Calu3 (cell line): ENCODE measurements at places on chromosomes 1 and 21.
A peak's percentile ranks its signal among the peaks of the same experiment; 100 is the strongest.

- H3K27ac ChIP-seq: no peak overlapping the region
- no peaks in the 10 kb centered on the region for H3K27me3 ChIP-seq
- no peaks in the 10 kb centered on the region for H3K36me3 ChIP-seq
- no peak for DNase-seq
- H3K4me1 ChIP-seq: no peaks in the 10 kb centered on the region
Observed at GRCh38 chr1:71264039-71264438, 183.2 kb upstream of the ZRANB2 start.

DNA sequence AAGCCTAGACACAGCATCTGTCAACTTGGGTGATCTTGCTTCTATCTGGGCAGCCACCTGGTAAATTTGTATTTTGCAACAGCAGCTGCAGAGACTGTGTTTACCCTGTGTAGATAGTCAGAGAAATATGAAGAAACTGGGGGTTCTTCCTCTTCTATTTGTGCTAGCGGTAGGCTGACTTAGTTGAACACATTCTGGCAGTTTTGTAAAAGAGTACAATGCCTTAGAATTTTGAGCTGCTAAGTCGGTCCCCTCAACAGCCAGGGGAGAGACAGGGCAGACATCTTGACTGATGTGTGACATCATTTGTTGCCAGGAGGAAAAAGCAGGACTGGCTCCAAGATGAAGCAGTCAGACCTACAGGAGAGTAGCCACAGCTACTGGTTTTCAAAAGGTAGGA, 53.7 kb downstream of the KCNJ6 start:
- peaks cover 69% of the 10 kb centered on the region for H3K27me3 ChIP-seq
- no peak overlapping the region for H3K4me3 ChIP-seq
- no peak overlapping the region for H3K27ac ChIP-seq
- no peaks in the 10 kb centered on the region for H3K36me3 ChIP-seq

- peaks cover 32% of the 10 kb centered on the region for H3K4me1 ChIP-seq
- H3K27ac ChIP-seq: peak overlapping the region; percentile 24
- peaks cover 11% of the 10 kb centered on the region for H3K36me3 ChIP-seq
- H3K27me3 ChIP-seq: no peaks in the 10 kb centered on the region
Observed at GRCh38 chr1:233629305-233629935, 15.5 kb downstream of the KCNK1 start.

- no peak for DNase-seq
- peak overlapping the region; percentile 74 for H3K27ac ChIP-seq
- H3K4me3 ChIP-seq: peak overlapping the region; percentile 89
- peaks cover 33% of the 10 kb centered on the region for H3K36me3 ChIP-seq
- peaks cover 86% of the 10 kb centered on the region for H3K4me1 ChIP-seq
- no peaks in the 10 kb centered on the region for H3K27me3 ChIP-seq
Observed at GRCh38 chr1:54800041-54800898, 853 bp downstream of the TTC22 start.

- H3K36me3 ChIP-seq: no peaks in the 10 kb centered on the region
- H3K27ac ChIP-seq: no peak overlapping the region
- DNase-seq: peak; percentile 39
- H3K27me3 ChIP-seq: no peaks in the 10 kb centered on the region
- H3K4me1 ChIP-seq: no peaks in the 10 kb centered on the region
Observed at GRCh38 chr1:58515794-58516401, 30.6 kb downstream of the OMA1 start.

DNA sequence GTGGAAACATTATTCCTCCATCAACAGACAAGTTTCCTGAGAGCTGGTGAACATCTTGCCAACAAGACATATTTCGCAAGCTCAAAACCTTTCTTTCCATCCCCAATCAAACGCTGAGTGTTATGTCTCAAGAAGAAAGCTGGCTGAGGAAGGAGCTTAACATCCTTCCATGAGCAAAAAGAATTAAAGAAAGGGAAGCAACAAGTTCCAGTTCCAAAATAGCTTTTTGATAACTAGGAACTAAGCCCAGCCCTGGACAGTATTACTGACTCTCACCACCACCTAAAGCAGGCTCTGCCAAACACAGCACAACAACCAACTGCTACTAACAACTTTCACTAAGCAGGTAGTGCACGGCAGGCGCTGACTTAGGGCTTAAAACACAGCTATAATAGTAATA, 50.2 kb downstream of the CAPZB start:
- no peak overlapping the region for H3K27ac ChIP-seq
- no peak overlapping the region for H3K4me3 ChIP-seq
- H3K27me3 ChIP-seq: no peaks in the 10 kb centered on the region
- peaks cover 2% of the 10 kb centered on the region for H3K36me3 ChIP-seq

DNA sequence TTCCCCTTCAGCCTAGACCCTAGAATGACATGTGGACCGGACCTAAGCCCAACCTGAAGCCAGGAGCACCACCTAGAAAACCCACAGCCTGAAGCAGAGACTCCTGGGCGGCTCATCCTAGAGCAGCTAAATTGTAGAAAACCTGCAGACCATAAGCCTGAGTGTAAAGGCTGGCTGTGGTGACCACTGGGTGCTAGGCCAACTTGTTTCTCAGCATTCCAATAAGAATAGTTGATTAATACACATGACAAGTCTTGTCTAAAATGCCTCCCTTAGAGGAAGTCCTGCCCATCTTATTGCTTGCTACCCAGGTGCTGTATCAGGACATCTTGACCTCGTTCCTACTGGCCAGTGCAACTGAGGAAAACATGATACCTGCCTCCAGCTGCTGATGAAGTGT, 23.3 kb upstream of the CASQ2 start:
- H3K27ac ChIP-seq: no peak overlapping the region
- H3K36me3 ChIP-seq: no peaks in the 10 kb centered on the region
- no peak for DNase-seq
- H3K27me3 ChIP-seq: peaks cover 20% of the 10 kb centered on the region

DNA sequence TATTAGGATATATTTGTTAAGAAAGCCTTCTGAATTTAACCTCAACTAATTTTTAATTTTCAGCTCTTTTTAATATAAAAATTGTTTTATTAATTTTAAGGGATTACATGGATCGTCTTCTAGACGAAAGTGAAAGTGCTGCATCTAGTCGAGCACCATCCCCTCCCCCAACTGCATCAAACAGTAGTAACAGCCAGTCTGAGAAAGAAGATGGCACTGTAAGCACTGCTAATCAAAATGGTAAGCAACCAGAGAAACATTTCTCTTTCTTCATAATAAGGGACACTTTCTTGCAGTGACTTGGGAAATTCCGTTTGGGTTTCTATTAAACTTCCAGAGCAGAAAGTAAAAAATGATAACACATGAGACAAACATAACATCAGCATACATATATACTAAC, 56.9 kb downstream of the MIER1 start:
- H3K27me3 ChIP-seq: no peaks in the 10 kb centered on the region
- H3K36me3 ChIP-seq: peaks cover 30% of the 10 kb centered on the region
- H3K4me1 ChIP-seq: peaks cover 14% of the 10 kb centered on the region
- H3K27ac ChIP-seq: no peak overlapping the region
- H3K4me3 ChIP-seq: no peak overlapping the region

DNA sequence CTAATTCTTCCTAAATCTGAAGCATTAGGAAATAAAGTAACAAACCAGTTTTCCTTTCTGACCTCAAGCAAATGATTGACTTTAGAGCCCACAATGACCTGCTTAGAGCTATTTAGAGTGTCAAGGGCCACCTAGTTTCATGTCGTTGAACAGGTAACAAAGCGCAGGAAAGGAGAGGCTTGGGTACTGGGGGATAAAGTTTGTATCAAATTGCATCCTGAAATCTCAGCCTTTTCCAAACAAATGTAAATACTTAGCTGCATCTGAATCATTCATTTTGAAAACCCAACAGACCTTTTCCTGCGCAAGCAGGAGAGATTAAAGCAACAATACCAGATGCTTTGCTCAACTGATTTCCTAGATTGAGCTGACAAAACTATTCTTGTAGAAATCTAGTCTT, 121.2 kb downstream of the NRIP1 start:
- H3K4me1 ChIP-seq: peaks cover 32% of the 10 kb centered on the region
- peak overlapping the region; percentile 33 for H3K27ac ChIP-seq
- H3K27me3 ChIP-seq: no peaks in the 10 kb centered on the region
- no peak overlapping the region for H3K4me3 ChIP-seq

GRCh38 chr1:27536767-27537166, 46.8 kb upstream of the WASF2 start:
- peaks cover 27% of the 10 kb centered on the region for H3K4me1 ChIP-seq
- H3K27ac ChIP-seq: no peak overlapping the region
- no peak for DNase-seq
- H3K27me3 ChIP-seq: no peaks in the 10 kb centered on the region
- H3K4me3 ChIP-seq: no peak overlapping the region
